Activated T-cell treated with anti-CD3 and anti-CD28 coated beads, Interleukin-2, amount 50 U/mL, for 24 hours (primary cell): ENCODE measurements at places on chromosomes 16 and 17.
A peak's percentile ranks its signal among the peaks of the same experiment; 100 is the strongest.

- H3K4me1 ChIP-seq: no peaks in the 10 kb centered on the region
- no peak for DNase-seq
- H3K4me3 ChIP-seq: no peak overlapping the region
Measured at GRCh38 chr17:14986127-14986526, 279.0 kb downstream of the PMP22 start.

GRCh38 chr17:13002761-13003453, 14.9 kb downstream of the ELAC2 start:
- H3K4me1 ChIP-seq: peaks cover 2% of the 10 kb centered on the region
- H3K27ac ChIP-seq: no peak overlapping the region
- H3K4me3 ChIP-seq: no peak overlapping the region

GRCh38 chr17:64378890-64379354, 11.7 kb downstream of the PECAM1 start:
- peaks cover 25% of the 10 kb centered on the region for H3K4me1 ChIP-seq
- no peak overlapping the region for H3K27ac ChIP-seq
- H3K36me3 ChIP-seq: peaks cover 26% of the 10 kb centered on the region

DNA sequence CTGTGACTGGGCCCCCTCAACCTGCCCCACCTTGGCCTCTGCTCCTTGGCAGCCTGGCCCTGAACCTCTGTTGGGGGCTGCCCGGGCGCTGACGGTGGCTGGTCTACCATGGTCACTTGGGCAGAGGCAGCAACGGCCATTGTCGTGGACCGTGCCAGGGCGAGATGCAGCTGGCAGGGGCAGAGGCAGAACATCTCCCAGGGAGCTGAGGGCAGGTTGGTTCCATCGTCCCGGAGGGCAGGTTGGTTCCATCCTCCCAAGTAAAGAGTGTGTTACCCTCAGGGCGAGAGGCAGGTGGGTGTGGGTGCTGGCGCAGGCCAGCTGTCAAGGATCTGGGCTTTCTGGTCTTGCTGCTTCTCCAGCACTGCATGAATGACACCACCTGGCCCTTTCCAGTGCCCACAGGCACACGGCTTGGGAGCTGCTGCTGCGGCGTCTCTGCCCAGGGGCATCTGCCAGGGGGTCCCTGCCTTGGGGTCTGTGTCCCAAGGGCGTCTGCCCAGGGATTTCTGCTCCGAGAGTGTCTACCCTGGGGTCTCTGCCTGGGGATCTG, 12.0 kb downstream of the ACSF3 start:
- H3K36me3 ChIP-seq: peaks cover 87% of the 10 kb centered on the region
- DNase-seq: no peak
- H3K27ac ChIP-seq: no peak overlapping the region
- H3K4me1 ChIP-seq: peaks cover 32% of the 10 kb centered on the region
- no peak overlapping the region for H3K4me3 ChIP-seq

GRCh38 chr16:7887316-7887715, 554.7 kb downstream of the RBFOX1 start:
- H3K4me1 ChIP-seq: no peaks in the 10 kb centered on the region
- no peak overlapping the region for H3K4me3 ChIP-seq
- no peak overlapping the region for H3K27ac ChIP-seq
- DNase-seq: no peak
- H3K27me3 ChIP-seq: no peaks in the 10 kb centered on the region
- no peaks in the 10 kb centered on the region for H3K36me3 ChIP-seq

DNA sequence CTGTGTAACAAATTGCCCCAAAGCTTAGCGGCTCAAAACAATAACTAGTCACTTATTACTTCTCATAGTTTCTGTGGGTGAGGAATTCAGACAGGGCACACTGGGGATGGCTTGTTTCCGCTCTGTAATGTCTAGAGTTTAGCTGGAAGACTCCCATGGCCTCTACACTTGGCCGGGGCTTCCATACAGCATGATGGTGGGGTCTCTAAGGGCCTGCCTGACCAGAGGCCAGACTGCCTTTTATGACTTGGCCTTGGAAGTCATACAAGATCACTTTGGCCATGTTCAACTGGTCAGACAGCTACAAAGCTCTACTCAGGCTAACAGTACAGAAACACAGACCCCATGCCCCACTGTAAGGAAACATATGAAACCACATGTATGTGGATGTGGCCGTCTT, 8.2 kb downstream of the GLP2R start:
- H3K4me3 ChIP-seq: no peak overlapping the region
- peaks cover 13% of the 10 kb centered on the region for H3K27me3 ChIP-seq
- no peak overlapping the region for H3K27ac ChIP-seq

DNA sequence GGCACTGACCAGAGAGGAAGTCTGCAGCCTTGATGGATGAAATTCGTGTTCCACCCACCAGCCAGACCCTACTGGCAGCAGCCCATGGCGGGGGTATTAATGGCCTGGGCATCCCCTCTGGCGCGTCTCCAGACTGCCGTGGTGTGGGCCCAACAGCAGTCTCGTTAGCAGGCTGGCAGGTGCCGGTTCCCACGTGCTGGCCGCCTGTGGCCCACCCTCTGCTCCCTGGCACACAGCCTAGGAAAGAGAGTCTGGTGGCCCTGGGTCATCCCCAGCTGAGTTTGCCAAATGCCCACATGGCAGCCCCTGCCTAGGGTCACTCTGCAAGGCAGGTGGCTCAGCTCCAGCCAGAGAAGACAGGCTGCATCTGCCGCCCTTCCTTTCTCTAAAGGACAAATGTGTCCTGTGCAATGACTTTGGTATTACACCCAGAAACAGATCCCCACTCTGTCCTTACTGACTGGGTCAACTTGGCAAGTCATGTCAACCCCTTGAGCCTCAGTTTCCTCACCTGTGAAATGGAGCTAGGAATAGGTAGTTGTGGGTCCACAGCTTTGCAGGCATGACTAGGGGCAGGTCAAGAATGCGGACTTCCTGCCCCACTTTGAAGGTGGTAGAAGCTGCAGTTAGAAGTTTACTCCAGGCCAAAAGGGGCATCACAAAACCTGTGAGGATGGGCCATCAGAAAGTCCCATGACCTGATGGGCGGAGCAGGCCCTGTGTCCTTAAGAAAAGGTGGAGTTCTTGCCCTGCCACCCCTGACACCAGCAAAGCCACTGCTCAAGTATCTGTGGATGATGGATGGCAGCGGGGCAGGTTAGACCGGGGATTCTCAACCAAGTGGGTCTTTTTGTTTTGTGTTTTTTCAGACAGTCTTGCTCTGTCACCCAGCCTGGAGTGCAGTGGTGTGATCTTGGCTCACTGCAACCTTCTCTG, 76.6 kb downstream of the ABCC6 start:
- peaks cover 54% of the 10 kb centered on the region for H3K36me3 ChIP-seq
- no peaks in the 10 kb centered on the region for H3K27me3 ChIP-seq
- no peak for DNase-seq
- no peak overlapping the region for H3K27ac ChIP-seq

- H3K27me3 ChIP-seq: no peaks in the 10 kb centered on the region
- peak; percentile 48 for DNase-seq
- peaks cover 24% of the 10 kb centered on the region for H3K36me3 ChIP-seq
- peak overlapping the region; percentile 92 for H3K4me3 ChIP-seq
- peaks cover 29% of the 10 kb centered on the region for H3K4me1 ChIP-seq
Measured at GRCh38 chr16:1942047-1942809, 771 bp downstream of the MSRB1 start.

DNA sequence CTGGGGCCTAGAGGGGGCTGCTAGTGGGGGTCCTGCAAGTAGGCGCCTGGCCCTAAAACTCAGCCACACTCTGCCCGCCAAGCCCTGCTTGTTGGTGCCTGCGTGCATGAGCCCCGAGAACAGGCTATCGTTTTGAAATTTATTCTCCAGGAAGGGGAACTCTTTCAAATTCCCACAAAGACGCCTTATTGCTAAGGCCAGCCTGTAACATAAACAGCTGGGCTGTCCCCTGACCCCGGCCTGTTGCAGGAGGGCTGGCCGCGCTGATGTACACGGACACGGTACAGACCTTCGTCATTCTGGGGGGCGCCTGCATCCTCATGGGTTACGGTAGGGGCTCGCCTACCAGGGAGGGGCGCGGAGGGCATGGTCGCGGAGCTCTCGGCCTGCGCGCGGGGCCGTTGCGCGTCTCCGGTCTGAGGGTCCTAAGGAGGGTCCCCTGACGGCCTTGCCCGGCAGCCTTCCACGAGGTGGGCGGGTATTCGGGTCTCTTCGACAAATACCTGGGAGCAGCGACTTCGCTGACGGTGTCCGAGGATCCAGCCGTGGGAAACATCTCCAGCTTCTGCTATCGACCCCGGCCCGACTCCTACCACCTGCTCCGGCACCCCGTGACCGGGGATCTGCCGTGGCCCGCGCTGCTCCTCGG, 4.3 kb downstream of the SLC5A2 start:
- no peaks in the 10 kb centered on the region for H3K27me3 ChIP-seq
- peak overlapping the region; percentile 55 for H3K27ac ChIP-seq
- H3K36me3 ChIP-seq: peaks cover 22% of the 10 kb centered on the region
- peak overlapping the region; percentile 81 for H3K4me3 ChIP-seq
- DNase-seq: no peak

- peak overlapping the region; percentile 48 for H3K27ac ChIP-seq
- peak overlapping the region; percentile 47 for H3K4me3 ChIP-seq
- DNase-seq: peak; percentile 49
Measured at GRCh38 chr16:4081521-4082021, 34.7 kb downstream of the ADCY9 start.

- peaks cover 2% of the 10 kb centered on the region for H3K4me1 ChIP-seq
- no peak overlapping the region for H3K27ac ChIP-seq
- H3K4me3 ChIP-seq: no peak overlapping the region
- H3K36me3 ChIP-seq: no peaks in the 10 kb centered on the region
Measured at GRCh38 chr17:6075050-6075449, 4.9 kb downstream of the WSCD1 start.

GRCh38 chr16:74053312-74053711, 243.3 kb upstream of the PSMD7 start:
- no peaks in the 10 kb centered on the region for H3K36me3 ChIP-seq
- H3K27ac ChIP-seq: no peak overlapping the region
- DNase-seq: no peak

- no peaks in the 10 kb centered on the region for H3K27me3 ChIP-seq
- H3K4me3 ChIP-seq: no peak overlapping the region
- H3K36me3 ChIP-seq: no peaks in the 10 kb centered on the region
- no peak overlapping the region for H3K27ac ChIP-seq
- H3K4me1 ChIP-seq: peaks cover 25% of the 10 kb centered on the region
- DNase-seq: no peak
Measured at GRCh38 chr16:49439050-49439449, 65.4 kb downstream of the C16orf78 start.

DNA sequence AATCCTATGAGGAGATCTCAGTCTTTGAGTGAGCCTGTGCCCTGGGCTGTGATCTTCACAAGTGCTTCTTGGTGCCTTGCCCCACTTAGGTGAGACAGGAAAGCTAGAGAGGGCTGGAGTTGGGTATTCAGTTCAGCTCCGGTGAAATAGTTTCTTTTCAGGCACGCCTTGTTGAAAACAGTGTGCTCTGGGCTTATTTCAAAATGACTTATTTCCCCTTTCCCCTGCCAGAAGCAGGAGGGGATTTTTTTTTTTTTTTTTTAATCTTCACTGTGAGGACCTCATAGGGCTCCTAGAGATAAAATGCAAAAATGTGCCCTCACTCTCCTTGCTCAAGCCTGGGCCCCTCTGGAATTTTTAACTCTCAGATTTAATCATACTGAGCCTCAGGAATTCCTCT, 27.2 kb downstream of the MOSMO start:
- DNase-seq: no peak
- H3K36me3 ChIP-seq: peaks cover 55% of the 10 kb centered on the region
- H3K27me3 ChIP-seq: no peaks in the 10 kb centered on the region
- no peak overlapping the region for H3K4me3 ChIP-seq
- H3K27ac ChIP-seq: peak overlapping the region; percentile 74

DNA sequence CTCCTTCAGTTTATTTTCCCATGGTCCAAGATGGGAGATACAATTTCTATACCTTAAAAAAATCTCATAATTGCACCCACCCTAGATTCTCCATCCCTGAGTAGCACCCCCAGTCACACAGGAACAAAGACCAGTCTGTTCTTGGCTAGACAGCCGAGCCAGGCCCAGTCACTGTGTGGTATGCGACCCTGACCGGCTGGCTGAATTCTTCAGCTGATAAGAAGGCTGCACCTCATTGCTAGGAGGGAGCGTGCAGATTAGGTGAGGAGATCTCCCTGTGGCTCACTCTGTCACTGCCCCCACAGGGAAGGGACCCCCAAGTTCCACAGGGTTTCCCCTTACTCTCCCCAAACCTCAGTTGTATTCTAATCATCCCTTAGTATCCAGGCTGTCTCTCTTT, 138.7 kb downstream of the SALL1 start:
- no peak overlapping the region for H3K27ac ChIP-seq
- H3K4me3 ChIP-seq: no peak overlapping the region
- no peaks in the 10 kb centered on the region for H3K36me3 ChIP-seq
- H3K4me1 ChIP-seq: no peaks in the 10 kb centered on the region
- DNase-seq: no peak
- peaks cover 12% of the 10 kb centered on the region for H3K27me3 ChIP-seq
